ENCODE measurements at places on chromosomes 1 and 21. TPM values are rescaled to one million over a fixed set of nuclear protein-coding genes. Genes with fewer than 3 reads are reported as not detected.

Gene DTL
- total RNA-seq: 74.4 TPM

Gene ASCL5
- not detected for total RNA-seq

Gene STPG1
- 7.2 TPM for total RNA-seq

Gene ELOA
- total RNA-seq: 70.8 TPM

Gene S100A1
- total RNA-seq: 12.7 TPM

Gene LAMC2
- total RNA-seq: 0.02 TPM

Gene OR2L2
- total RNA-seq: 0.09 TPM

Gene CFHR1
- total RNA-seq: not detected

Gene SLC45A3
- total RNA-seq: 2.5 TPM

Gene USP24
- total RNA-seq: 40.5 TPM

Gene HSPB7
- not detected for total RNA-seq

Gene GPR161
- 1.6 TPM for total RNA-seq

Gene OR6K3
- not detected for total RNA-seq

Gene PADI2
- total RNA-seq: 0.11 TPM

Gene TRIM58
- total RNA-seq: 19.1 TPM

Gene CAMK2N1
- total RNA-seq: 1.4 TPM

Gene ARMH1
- total RNA-seq: not detected

Gene OR2T5
- total RNA-seq: not detected

Gene KCNE2
- not detected for total RNA-seq

Gene TFF3
- 0.72 TPM for total RNA-seq

Gene SLC6A17
- not detected for total RNA-seq

Gene TNFRSF1B
- 91.6 TPM for total RNA-seq

Gene THRAP3
- total RNA-seq: 107 TPM

Gene GJA8
- total RNA-seq: not detected

Gene ABCG1
- 0.09 TPM for total RNA-seq

Gene NUF2
- total RNA-seq: 42.5 TPM

Gene PCAT6
- 2.4 TPM for total RNA-seq

Gene MCOLN2
- total RNA-seq: 0.18 TPM

Gene MPL
- not detected for total RNA-seq

Gene CELA3A
- 5.4 TPM for total RNA-seq

Gene SLC5A9
- not detected for total RNA-seq

Gene SLAMF9
- total RNA-seq: not detected

Gene DCST1
- not detected for total RNA-seq

Gene KCNA3
- total RNA-seq: not detected

Gene WNT3A
- not detected for total RNA-seq

Gene CR1L
- 33.7 TPM for total RNA-seq

Gene CFHR3
- 0.47 TPM for total RNA-seq

Gene SYDE2
- total RNA-seq: 6.4 TPM

Gene C1QTNF12
- total RNA-seq: 3.7 TPM

Gene KTI12
- 22.8 TPM for total RNA-seq

Gene OR2T35
- total RNA-seq: not detected

Gene ANGEL2
- 26.2 TPM for total RNA-seq

Gene NCAM2
- 54.5 TPM for total RNA-seq

Gene PLEKHN1
- total RNA-seq: 1.5 TPM

Gene SLFNL1
- total RNA-seq: not detected

Gene FCGR3A
- 0.29 TPM for total RNA-seq

Gene MYOC
- total RNA-seq: not detected

Gene ELAVL4
- total RNA-seq: not detected

Gene MROH9
- total RNA-seq: not detected

Gene SPATC1L
- total RNA-seq: 121 TPM

Gene GBP5
- 0.40 TPM for total RNA-seq

Gene TPTE
- 0.95 TPM for total RNA-seq

Gene CSF3R
- 0.71 TPM for total RNA-seq

Gene PFDN2
- total RNA-seq: 142 TPM

Gene ARHGEF16
- total RNA-seq: 1.2 TPM

Gene CAMK1G
- total RNA-seq: not detected
